ENCODE measurements at places on chromosomes 4 and X. TPM values are rescaled to one million over a fixed set of nuclear protein-coding genes. Genes with fewer than 3 reads are reported as not detected.

DNA sequence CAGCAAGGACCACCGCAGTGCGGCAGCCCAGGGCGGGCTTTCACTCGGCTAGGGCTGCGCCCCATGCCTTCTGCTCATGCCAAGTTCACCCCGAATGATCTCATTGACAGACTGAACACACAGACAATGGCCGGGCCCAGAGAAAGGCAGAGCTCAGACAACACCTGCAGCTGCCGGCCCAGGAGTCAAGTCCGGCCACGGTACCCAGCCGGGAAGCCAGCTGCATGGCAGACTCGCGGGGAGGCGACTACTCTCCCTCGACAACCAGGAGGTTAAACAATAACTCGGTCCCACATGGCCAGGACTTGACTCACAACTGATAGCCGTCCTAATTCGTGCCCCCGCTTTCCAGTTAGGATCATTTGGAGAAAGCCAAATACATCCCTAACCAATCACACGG lies 50.4 kb downstream of the ABLIM2 start:
- no peak for DNase-seq

GRCh38 chrX:153934762-153935325 lies at the start of gene NAA10:
TSS of gene NAA10 (minus strand) at chrX:153935037. CDS start at chrX:153934904, 133 bp downstream.
- DNase-seq = peak; percentile 80

GRCh38 chr4:189436207-189436606 lies 504.5 kb upstream of the FRG1 start:
- DNase-seq = no peak

DNA sequence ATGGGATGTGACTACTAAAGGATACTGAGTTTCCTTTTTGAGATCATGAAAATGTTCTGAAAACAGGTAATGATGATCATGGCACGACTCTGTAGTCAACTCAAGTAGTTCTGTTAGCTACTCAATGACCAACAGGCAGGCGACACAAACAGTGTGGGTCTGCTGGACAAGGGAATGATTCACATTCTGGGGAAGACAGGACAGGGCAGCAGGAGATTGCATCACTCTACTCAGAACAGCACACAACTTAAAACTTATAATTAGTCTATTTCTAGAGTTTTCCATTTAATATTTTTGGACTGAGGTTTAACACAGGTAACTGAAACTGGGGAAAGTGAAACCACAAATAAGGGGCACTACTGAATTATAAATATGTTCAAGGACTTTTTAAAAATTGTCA lies 365.2 kb downstream of the PRDM5 start:
- no peak for DNase-seq

DNA sequence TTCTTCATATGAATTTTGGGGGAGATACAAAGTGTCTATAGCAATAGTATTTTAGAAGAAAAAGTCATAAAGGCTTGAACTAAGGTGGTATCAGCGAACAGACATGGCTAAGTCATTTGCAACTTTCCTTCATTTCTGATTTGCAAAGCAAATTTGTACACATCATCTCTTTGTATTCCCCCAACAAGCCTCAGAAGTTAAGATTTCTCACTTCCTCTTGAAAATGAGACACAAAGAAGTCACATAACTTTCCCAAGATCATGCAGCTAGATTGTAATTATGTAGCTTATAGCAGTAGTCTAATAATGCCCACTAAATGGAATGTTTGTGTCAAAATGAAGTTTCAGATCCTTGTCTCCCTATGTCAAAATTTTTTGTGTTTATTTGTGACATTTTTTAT lies 709.8 kb upstream of the HS3ST1 start:
- no peak for DNase-seq

DNA sequence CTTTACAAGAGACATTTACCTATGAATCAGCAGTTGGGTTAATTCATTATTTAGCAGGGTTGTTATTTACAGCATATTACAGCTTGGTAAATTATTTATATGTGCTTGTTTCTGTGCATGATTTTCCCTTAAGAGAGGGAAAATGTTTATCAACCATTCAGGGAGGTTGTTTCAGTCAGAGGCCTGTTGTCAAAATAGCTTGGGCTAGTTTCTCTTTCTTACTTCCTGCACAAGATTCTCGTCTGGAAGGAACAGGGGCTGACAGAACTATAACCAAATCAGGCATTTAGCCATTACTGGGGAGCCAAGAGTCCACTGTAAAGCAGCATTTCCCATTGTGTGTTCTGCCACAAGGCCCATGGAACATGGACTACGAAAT lies 135.8 kb downstream of the HS6ST2 start:
- no peak for DNase-seq

- DNase-seq = no peak
These were observed 222.3 kb downstream of the NKX6-1 start for GRCh38 chr4:84276752-84277151.

DNA sequence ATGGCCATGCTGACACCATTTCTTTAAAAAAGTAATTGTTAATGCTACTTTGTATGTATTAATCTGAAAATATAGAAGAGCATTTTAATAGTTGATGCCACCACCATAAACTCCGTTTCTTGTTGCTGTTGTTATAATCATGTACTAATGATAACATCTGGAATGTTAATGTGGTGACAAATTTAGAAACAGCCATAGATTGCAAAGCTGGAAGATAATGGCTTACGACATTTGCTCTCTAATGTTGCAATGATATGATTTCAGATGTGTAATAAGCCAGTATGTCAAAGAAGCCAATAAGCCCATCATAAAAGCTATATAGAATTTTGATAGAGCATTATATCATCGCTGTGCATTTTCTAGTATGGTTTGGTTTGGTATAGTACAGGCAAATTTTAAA lies 579.4 kb upstream of the ZFP42 start:
- DNase-seq = no peak

DNA sequence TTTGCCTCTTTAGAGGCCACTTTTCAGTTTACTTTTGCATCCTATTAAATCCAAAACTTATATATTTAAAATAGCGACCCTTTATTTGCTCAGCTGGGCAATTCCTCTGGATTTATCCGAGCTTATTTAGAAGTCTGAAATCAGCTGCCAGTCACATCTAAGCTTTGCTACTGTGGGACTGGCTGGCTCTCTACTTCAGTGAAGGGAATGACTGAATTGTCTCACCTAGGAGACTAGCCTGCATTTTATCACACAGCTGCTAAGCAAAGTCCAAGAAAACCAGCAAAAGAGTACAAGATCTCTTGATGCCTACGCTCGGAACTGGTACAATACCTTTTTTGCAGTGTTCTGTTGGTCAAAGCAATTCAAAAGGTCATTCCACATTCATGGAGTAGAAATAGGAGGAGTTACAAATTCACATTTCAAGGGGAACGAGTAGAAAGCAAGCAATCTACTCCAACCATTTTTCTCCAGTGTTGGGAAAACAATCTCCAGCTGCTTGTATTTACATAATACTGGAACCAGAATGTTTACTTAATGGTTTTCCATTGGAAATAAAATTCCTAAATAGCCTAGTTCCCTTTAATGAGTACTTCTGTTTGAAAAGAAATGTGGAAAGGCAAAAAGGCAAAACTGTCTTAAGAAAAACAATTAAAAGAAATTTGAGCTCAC lies 160.2 kb downstream of the MAGEB5 start:
- DNase-seq = no peak

- peak; percentile 27 for DNase-seq
These were observed 91.9 kb downstream of the FAM53A start for GRCh38 chr4:1592068-1592708.

DNA sequence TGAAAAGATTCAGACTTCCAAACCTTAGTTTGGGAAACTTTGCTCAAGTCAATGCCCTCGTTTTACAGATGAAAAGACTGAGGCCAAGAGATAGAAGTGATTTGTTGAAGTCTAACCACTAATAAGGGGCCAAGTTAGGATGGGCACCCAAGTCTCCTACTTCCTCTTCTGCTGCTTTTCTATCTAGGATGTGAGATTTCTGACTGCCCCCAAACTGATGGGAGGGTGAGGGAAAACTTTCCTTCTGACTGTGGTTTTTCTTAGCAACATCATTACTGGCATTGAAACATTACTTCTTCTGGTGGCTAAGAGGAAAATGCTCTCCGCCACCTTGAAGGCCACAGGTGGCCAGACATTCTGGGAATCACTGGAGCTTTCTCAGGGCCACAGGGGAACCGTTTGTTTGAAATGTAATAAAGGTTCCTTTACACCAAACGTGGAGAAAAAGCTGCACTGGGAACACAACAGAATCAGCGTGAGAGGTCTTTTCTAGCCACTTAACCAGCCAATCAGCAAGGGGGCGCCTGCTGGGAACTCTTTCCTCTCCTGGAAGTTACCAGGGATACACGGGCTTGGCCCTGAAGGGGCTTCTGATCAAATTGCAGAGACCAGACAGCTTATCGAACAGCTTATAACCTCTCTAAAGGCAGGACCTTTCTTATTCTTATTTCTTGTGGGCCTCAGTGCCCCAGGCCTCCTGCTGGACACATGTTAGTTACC lies 115.9 kb upstream of the TEX13D start:
- DNase-seq = no peak

DNA sequence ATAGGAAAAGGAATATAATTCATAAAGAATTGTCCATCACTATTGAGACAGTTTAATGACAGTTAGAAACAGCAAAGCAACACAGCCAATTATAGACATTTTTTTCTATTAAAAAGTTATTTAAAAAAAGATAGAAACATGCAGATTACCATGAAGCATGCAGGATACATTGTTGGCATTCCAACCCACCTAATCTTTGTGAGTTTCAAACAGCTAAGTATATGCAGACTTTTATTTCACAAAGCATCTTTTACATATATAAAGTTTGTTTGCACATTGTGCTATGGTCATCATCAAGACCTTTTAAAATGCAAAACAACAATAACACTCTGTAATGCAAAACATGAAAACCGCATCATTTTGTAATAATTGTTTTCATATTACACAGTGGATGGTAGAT lies 125.9 kb upstream of the ETNPPL start:
- DNase-seq = no peak

DNA sequence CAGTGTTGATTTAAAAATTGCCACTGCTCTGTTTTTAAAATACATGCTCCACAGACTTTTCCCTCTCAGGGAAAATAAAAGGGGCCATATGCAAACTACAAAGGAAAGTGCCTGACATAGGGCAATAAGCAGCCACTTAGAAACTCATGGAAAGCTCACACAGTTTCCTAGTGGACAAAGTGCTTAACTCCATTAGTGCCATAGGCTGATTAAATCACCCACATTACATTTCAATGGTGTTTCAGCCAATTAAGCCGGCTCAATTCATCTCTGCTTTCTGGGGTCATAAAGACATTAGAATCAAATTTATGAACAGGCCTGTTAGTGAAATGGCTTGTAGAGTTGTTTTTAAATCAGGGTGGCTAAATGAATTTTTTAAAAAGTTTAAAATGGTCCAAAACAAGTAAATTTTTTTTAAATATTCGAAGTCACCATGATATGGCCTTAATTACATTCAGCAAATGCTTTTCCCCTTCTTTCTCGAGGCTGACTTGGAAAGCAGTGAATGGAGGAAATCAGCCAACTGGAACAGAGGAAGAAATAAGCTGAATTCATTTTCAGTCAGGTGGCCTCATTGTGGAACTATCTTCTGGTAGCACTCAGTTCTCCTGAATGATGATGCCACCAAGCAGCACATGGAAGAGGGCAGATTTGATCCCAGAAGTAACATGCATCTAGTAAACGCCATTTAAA lies 2305.1 kb upstream of the AGA start:
- DNase-seq = no peak

DNA sequence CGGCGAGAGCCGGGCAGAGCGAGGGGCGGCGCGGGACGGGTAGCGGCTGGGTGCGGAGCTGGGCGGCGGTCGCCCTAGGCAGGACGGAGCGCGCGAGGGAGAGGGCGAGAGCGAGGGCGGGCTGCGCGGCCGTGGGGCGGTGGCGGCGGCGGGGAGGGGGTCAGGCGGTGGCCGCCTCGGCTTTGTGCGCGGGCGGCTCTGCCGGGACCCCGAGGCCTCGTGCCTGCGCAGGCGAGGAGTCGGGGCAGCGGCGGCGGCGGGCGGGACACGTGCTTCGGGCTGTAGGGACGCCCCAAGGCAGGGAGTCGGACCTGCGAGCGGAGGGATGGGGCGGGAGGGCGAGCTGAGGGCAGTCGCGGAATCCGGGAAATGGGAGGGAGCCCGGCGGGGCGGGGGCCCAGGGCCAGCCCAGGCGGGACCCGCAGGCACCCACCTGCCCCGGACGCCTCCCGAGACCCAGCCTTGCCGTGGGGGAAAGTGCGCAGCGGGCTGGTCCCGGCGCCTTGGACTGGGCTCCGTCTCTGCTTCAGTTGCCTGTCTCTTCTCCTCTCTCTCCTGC lies 465 bp downstream of the BMPR1B start:
- peak; percentile 62 for DNase-seq

- peak; percentile 74 for DNase-seq
These were observed 580 bp upstream of the MMGT1 start for GRCh38 chrX:135974279-135974856.

- no peak for DNase-seq
These were observed 841 bp downstream of the MTNR1A start for GRCh38 chr4:186554539-186554913.

DNA sequence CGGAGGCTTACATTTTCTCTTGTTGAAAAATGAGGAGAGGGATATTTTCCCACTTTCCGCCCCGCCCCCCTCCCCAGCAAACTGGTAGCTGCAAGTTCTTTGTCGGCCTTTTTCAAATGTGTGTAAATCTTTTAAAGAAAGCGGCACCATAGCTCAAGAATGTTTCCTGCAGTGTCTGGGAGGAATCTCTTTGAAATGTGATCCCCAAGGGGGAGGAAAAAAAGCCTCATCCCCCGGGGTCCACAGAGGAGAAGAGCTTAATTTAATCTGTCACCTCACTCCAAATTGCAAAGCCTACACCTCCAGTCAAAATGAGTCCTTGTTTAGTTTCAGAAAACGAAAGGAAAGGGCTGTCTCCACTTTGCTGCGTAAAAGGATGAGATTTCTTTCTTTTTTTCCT lies 34.8 kb downstream of the ASMT start:
- no peak for DNase-seq

- DNase-seq = no peak
These were observed 7.7 kb downstream of the HPGDS start for GRCh38 chr4:94334962-94335361.

DNA sequence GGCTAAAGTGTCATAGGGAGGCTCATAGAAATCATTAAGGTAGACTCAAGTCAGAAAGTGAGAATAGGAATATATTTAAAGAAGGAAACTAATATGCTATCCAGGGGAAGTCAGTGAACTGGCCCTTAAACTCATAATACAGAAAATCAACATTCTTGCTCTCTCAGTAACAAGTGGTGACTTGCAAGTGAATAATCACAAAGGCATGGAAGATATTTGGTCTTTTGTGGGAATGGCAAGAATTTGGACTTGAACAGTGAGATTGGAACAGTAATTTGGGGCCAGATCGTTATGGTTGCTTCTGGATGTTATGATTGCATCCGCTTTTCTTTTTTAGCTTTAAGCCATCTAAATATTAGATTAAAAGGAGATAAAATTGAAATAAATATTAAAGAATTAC lies 103.8 kb downstream of the TBC1D19 start:
- DNase-seq = no peak

SPANXA1 gene
- total RNA-seq = not detected

F8A2 gene
- not detected for total RNA-seq

PABPC4L gene
- 0.56 TPM for total RNA-seq

NAP1L2 gene
- 2.1 TPM for total RNA-seq

GYPE gene
- total RNA-seq = 2.5 TPM

BMX gene
- 3.0 TPM for total RNA-seq

PGRMC2 gene
- total RNA-seq = 55.5 TPM

CLNK gene
- total RNA-seq = 0.09 TPM

PNMA6F gene
- not detected for total RNA-seq

Measured in lower lobe of right lung (tissue), 2 donors.